ENCODE measurements at places on chromosomes 3 and 15.

GRCh38 chr15:46088486-46089445 lies 453.9 kb downstream of the SQOR start:
- DNase-seq: no peak

GRCh38 chr15:83300826-83301225 lies 16.4 kb upstream of the BNC1 start:
- DNase-seq: no peak

DNA sequence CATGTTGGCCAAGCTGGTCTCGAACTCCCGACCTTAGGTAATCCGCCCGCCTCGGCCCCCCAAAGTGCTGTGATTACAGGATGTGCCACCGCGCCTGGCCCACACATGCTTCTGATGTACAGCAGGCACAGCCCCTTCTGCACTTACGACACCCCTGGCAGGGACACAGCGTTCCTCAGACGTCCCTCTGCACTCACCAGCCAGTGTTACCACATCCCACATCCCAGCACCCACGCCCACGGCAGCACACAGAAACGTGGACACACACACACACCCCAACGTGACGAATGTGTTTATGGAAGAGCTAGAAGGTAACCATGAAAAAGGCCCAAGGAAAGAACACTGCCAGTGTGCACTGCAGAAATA lies 576 bp upstream of the RPAP1 start:
- DNase-seq: no peak

GRCh38 chr3:195548501-195548900 lies 5.4 kb upstream of the PPP1R2 start:
- DNase-seq: no peak

DNA sequence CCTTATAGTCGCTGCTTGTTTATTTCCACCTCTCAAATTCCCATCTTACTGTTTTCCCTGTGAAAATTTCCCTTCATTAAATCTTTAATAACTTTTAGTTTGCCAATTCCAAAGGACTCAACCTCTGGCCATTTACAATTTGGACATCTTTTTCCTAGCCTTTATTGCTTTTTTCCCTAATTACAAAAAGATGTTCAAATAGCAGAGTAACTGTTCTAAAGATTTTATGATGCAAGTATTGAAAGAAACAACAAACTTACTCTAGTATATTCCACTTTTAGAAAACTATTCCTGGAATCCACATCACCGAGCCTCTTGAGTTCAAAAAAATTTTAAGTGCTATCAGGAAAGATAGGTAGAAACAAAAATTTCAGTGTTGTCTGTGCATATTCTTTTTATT lies 174.1 kb upstream of the UBE2E2 start:
- no peak for DNase-seq

DNA sequence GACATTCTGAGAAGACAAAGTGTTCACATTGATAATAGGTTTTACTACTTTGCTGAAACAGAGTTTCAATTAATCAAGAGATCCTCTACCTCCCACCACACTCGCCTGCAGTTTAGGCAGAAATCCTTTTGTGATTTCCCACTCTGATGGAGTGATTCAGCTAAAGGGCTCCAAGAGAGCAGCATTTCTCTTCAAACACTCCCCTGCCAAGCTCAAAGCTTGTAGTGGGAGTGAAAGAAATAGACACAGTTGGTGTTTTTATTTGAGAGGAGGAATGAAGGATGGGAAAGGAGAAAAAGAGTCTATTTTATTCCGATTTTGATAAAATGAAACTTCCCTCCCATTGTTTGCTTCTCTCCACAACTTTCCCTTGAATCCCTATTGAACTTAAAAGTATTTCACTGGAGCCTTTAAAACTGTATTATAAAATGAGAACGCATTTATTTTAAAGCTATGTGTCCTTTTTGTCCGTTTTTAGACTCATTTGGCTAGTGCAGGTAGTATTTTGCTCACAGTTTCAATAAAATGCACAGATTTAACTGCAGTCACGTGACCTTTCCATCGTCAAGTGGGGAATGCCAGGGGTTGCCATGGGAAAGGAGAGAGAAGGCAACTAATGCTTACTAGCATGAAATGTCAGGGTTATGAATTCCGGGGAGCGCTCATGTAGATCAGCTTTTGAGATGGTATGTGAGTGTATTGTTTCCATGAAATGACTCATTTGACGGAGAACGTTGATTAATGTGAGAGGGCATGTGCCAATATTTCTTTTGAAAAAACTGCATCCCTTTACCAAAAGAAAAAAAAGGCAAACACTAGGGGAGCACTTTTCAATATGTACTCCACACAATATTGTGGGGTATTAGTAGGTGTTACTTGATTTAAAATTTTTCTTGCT lies 7.7 kb upstream of the OSBPL11 start:
- no peak for DNase-seq

GRCh38 chr3:129829640-129830039 lies 63.9 kb downstream of the TMCC1 start:
- no peak for DNase-seq

DNA sequence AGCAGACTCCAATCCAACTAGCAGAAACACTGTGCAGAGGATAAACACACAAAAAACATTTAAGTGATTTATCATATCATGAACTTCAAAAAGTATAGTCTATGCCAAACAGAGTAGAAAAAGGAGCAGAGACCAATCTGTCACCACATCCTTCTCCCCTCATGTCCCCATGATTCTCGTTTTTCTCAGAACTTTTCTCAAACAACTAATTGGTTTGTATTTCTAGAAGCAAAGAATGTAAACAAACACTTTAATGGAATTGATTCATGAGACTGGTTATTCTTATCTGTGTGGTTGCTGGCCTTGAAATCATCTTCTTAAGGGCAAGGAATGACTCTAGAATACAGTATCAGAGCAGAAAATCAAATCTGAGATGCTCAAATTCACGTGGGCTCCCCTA lies 294.2 kb upstream of the THBS1 start:
- no peak for DNase-seq

- DNase-seq: no peak
These were observed 90.8 kb downstream of the NEO1 start for GRCh38 chr15:73142802-73143762.

DNA sequence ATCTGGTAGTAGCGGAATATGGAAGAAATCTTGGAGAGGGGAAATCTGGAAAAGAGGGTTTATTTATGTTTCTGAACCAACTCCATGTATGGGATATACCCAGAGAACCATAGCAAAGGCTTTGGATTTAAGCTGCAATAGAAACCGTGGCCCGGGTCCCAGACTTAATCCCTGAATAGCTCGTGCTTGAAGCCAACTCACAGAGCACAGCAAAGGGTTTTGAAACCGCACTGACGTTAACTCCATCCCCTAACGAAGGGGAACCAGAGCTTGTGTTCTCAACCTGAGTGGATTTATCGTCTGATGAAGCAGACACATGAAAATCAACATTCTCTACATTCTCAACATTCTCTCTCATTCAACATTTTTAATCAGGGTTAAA lies 154.6 kb downstream of the APBA2 start:
- DNase-seq: no peak

GRCh38 chr3:190249414-190249813 lies 72.8 kb downstream of the CLDN1 start:
- no peak for DNase-seq

DNA sequence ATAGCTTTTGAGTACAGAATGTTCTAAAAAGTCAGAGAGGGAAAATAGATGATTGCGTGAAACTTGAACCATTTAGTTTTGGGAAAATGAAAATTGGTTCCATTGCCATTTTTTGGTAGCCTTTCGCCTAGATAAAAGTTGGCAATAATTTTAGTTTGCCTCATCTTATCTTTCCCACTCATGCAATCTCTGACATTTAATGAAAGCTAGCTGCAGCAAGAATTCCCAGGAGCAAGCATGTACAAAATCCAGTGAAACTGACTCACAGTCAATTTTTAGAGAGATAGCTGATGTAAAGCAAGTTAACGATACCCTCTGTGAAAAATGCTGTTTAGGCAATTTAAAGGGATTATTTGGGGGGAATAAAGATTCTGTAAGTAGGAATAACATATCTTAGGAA lies 797.4 kb downstream of the GRM7 start:
- DNase-seq: no peak

DNA sequence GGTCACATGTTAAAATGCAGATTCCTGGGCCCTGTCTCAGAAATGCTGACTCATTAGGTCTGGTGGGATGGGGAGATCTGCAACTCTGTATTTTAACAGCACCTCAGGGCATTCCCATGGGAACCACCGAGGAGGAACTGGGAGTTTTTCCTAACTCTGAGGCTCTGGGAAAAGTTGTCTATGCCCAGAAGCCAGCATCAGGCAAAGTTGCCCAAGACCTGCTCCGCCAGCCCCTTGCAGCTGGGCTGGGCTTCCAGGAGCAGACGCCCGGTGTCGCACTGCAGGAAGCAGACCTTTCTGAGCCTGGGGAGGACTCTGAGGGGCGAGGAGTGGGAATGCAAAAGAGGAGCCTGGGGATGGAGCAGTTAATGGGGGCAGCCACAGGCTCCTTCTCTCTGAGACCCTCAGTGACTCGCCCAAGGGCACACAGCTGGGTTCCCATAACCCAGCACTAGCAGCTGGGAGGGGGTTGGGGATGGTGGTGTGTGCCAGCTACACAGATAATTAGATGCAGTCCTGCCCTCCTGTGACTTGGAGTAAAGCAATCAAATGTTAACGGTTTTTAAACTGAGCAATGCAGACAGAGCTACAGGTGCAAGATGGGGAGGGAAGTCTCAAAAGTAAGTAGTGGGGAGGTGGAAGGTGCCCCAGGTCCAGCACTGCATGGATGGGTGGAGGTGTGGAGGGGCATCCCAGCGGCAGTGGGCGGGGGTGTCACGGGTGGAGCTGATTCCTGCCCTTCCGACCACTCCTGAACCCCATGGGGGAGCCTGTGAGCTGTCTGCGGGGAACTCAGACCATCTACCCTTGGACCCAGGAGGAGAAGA lies 100.4 kb downstream of the LSM3 start:
- DNase-seq: no peak

GRCh38 chr15:60423537-60423936 lies 25.8 kb upstream of the ANXA2 start:
- no peak for DNase-seq

GRCh38 chr3:73419942-73420341 lies 204.8 kb downstream of the PDZRN3 start:
- DNase-seq: no peak

DNA sequence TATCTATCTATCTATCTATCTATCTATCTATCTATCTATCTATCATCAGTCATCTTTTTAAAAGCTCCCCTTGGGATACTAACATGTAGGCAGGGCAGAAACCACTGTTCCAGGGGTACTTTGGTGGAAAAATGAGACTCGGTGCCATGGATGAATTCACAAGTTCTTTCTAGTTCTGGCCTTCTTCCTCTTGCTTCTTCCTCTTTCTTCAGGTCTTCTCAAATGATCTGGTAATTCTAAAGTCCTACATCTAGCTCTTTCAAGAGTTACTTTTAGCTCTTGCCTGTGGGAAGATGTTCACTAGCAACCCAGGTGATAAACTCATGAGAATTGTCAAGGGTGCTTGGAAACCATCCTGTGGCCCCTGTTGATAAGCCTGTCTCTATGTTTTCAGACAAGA lies 168.5 kb upstream of the TBC1D5 start:
- no peak for DNase-seq

DNA sequence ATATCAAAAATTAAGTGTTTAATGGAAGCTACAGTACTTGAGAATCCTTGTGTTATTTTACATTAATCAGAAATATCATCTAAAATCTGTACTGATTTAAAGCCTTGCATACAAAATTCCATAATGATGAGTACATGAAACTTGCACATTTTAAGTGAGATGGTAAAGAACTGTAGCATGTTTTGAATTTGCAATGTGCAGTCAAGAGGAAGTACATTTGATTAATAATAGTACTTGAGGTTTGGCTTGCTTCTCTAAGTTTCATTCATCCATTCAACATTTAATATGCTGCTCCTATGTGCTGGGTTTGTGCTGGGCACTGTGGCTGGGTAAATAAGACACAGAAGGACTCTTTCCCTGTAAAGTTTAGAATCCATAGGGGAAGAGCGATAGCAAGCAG lies 332.3 kb downstream of the CNTN3 start:
- no peak for DNase-seq

DNA sequence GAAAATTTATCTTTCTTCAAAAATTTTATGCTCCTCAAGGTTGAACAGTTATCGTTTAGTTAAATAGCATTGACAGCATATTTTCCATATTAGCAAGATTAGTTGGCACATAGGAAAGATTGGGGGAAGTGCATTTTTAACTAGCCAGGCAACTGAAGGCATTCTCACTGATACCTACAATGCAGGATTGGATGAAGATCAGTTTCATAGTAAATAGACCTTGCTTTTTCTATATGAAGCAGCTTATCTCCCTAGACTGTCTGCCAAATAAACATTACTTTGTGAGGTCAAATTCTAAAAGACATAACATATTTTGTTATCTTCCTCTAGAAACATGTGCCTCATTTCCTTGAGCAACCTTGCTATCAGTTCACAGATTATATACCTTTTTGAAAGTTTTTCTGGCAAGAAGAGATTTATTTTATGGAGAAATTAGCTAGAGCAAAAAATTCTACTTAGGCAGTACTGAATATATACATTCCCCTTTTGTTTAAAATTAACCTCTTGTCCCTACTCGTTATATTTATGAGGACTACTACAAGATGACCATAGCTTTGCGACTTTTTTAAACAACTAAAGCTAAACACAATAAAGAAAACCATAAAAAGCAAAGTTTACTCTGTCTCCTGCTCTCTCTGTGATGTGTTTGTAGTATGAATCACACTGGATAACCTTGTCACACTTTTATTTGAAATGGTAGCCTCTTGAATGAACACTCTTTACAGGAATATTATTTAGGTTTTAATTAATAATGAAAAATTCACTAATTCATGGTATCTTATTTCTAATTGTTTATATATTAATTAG lies 654.9 kb upstream of the TBL1XR1 start:
- DNase-seq: no peak

- DNase-seq: no peak
These were observed 1041.2 kb downstream of the TUSC7 start for GRCh38 chr3:117750674-117751269.

GRCh38 chr15:55246567-55246966 lies 43.0 kb downstream of the RAB27A start:
- no peak for DNase-seq

Data from omental fat pad (tissue), 4 donors.